Nucleus accumbens (tissue), 56 donors: ENCODE measurements at places on chromosomes 11 and 22.

DNA sequence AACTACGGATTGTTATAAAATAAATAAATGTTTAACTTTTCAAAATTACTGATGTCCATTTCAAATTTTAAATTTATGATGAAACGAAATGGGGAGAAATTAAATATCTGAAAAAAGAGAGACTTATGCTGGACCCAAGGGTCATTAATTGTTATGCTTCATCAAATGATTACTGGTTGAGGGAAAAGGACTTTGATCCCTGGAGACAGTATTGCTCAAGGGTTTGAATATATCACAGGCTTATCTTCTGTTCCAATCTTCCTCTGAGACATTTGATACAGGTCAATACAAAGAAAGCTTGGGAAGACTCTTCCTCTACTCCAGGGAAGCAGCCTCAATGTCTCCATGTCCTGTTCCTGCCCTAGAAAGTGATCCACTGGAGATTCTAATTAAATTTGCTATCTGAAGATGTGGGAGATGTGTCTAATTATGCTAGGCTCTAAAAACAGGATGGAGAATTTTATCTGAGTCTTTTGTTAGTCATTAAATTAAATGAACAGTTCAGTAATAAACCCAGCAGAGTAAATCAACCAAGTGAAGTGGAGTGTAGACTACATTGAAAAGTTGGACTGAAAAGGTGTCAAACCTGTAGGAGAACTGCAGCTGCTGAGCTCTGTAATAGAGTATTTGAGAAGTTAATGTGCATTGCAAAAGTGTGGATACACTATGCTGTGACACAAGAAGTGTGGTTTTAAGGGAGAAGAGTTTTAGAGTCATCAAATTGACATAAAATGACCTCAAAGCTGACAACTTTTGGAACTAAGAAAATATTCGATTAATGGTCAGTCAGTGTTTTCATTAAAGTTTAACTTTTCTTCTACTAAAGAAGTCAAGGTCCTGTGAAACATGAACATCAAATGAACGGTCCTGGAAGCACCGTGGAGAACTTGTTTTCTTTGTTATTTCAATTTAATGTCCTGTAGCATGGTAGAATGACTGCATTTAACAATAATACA is 623.7 kb upstream of the CCDC90B start:
- no peak for DNase-seq

- no peak for DNase-seq
Observed at GRCh38 chr22:26536056-26536761, 23.9 kb upstream of the TFIP11 start.

- no peak for DNase-seq
Observed at GRCh38 chr11:76310832-76311595, 69.9 kb downstream of the THAP12 start.

DNA sequence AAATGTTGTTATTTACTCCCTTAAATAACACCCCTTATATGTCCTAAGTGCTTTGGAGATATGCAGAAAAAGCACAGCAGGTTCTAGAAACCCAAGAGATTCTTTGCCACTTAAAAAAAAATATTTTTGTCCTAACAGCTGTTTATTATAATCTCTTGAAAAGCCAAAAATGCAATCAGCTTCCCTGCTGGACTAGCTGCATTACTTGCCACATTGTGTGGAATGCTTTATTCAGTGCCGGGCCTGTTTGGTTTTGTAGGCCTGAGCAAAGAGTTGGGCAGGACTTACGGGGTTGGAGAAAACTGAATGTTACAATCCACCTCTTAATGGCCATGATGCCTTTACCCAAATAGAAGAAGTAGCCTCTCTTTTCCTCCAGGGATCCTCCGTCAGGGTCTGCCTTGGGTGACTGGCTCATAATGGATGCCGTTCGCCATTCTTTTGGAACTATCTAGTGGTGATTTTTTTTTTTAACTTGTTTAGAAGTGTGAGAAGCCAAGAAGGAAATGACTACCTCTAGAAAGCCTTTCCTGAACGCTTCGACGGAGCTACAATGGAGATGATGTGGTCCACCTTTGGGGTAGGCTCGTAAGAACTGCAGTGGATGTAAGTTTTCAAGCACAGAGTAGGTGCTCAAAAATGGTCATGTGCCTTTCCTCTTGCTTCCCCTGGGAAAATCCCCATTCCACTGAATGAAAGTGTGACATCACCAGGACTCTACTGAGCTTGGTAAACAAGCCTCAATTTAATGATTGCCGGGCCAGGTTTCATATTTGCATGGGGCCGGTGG is 241.3 kb upstream of the NCAM1 start:
- DNase-seq: no peak

DNA sequence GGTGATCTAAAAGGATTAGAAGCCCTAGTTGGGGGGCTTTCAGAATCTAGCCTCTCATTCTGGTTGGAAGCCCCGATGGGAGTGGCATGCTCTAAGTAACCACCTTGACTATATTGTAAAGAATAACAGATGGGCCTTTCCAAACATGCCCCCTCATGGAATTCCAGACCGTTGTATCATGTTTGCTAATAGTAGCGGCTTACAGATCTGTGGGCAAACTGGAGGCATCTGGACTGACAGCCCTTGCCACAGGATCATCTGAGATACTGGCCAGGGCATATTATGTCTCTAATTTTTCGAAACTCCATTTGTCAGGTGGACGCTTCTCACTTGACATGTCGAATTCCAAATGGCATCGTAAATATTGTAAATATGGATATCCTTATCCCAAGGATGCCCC is 10.5 kb downstream of the APIP start:
- no peak for DNase-seq

- no peak for DNase-seq
Observed at GRCh38 chr11:123461164-123461563, 31.1 kb downstream of the GRAMD1B start.

- no peak for DNase-seq
Observed at GRCh38 chr22:36192542-36192941, 9.1 kb downstream of the APOL4 start.

DNA sequence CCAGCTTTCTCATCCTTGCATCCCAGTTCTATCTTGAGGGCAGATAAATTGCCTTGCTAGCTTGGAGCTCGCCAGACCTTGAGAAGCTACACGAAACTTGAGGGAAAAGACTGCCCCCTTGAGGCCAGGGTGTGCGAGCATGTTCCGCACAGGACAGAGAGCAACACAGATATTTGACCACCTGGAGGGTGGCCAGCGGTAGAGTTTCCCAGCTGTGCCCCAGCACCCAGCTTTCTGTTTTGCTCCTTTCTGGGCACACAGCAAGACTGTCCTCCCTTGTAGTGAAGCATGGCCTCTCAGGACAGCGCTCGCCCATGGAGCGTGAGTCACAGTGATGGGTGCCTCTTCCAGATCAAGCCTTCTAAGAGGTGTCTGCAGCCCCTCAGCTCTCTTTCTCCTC is 23.5 kb downstream of the SPATA19 start:
- no peak for DNase-seq

DNA sequence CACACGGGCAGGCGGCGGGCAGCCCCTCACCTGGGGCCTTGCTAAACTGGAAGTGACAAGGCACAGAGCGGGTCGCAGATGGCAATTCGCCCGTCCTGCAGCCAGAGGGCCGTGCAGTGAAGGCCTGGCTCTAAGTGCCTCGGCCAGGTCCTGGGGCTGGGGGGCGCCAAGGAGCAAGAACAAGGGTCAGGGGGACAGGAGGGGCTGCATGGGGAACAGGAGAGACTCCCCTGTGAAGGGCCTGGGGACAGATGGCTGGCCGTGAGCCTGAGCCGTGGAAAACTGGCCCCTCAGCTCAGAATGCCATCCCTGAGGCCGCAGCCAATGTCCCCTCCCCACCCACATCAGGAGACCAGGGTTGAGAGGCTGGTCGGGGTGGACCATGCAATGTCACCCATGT is 60.0 kb downstream of the RTL6 start:
- no peak for DNase-seq

GRCh38 chr11:64243236-64243854 is 2.5 kb downstream of the FKBP2 start:
- no peak for DNase-seq

- DNase-seq: no peak
Observed at GRCh38 chr22:42932857-42933484, 75.9 kb upstream of the ARFGAP3 start.

DNA sequence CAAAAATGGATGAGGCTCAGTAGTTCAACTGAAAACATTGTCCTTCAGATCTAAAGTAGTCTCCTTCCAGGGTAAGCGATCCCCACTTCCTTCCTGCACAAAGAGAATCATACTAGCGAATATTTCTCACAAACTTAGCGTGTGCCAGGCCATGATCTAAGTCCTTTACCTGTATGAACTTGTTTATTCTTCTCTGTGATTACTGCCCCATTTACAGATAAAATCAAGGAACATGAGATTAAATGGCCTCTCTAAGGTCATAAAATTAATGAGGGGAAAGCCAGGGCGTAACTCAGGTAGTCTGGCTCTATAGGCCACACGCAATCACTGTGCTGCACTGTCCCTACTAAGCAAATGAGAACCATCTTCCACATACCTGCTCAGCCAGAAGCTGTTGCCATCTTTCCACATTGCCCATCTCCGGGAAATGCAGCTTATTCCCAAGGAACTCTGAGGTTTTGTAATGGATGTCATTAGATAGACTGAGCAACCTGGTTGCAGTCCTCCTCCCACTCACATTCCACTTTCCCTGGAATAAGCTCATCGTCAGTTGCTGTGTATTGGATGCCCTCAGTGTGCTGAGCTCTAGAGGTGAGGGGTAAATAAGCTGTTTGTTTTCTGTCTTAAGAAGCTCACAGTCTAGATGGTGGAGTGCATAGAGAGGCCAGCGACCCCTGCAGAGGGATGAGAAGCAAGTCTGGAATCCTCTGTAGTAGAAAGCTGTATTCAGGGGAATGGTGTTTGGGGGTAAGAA is 146.3 kb downstream of the SNX19 start:
- DNase-seq: no peak
